ENCODE measurements at places on chromosomes 7 and 10.

- DNase-seq, result no peak
Observed at GRCh38 chr7:16399265-16399831, 22.0 kb downstream of the CRPPA start.

DNA sequence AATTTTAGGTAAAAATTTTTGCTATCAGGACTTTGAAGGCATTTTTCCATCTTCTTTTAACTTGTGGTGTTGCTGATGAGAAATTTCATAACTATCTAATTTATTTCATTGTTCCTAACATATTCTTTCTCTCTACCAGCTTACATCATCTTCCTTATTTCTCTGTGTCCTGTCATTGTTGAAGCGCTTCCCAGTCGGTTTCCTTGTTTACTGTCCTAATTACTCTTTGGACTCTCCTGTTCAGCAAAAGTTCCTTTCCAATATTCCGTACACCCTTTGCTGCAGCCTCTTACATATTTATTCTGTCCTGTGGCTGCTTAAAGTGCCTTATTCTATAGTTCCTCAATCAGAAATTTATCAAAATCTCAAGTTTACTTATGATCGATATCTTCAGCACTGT, 609.0 kb upstream of the FZD8 start:
- no peak for DNase-seq

DNA sequence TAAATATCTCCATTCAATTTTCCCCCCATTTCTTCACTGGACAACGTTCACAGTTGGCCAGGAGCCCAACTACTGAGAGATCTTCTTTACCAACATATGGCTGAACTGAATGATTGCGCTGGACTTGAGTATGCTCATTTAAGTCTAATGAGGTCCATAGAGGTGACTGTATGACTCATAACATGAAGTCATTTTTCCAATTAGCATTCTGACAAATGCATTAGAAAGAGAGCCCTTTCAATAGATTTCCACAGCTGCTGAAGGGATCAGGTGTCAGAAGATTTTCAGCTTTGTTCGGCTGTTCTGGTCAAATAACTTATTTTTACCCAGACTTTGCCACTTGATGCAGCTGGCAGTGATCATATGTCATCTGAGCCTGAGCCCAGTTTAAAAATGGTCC, 438.0 kb downstream of the ETV1 start:
- DNase-seq, result no peak

DNA sequence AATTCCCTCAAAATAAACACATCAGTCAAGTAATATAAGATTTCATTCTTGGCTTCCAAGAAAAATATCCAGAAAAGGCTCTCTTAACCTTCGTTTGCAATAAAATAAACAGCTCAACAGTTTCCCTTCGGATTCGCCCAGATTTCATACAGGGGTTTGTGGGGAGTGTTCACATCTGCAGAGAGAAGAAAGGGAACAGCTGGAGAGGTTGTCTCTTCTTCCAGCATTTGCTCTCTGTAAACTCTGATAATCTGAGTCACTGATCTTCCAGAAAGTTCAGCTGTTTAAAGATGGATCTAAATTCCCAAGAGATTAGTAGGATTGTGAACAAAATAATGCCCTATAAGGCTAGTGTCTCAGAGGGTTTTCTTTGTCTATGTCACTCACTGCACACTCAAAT, 277.9 kb downstream of the HPSE2 start:
- peak; percentile 77 for DNase-seq

DNA sequence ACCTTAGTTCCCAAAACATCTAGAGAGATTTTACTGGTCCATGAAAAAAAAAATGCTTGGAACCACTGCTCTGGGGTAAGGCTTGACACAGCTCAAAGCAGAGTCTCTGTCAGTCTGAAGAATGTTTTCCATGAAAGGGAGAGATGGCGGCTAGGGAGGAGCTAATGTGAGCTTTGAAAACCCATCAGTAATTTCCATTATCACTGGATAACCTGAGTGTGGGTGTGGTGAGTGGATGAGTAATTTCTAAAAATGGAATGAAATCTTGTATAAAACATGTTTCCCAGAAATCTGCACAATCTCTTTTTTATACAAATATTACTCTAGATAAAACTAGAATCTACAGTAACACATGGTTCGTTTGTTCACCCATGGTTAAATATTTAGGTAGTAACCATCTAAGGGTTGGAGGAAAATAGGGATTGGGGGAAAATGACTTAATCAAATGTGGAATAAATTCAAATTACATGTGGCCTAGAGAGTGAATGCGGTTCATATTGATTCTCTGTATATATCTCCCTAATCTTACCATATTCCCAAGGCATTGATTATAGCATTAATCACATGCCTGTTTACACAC, 289.4 kb downstream of the RNLS start:
- no peak for DNase-seq

DNA sequence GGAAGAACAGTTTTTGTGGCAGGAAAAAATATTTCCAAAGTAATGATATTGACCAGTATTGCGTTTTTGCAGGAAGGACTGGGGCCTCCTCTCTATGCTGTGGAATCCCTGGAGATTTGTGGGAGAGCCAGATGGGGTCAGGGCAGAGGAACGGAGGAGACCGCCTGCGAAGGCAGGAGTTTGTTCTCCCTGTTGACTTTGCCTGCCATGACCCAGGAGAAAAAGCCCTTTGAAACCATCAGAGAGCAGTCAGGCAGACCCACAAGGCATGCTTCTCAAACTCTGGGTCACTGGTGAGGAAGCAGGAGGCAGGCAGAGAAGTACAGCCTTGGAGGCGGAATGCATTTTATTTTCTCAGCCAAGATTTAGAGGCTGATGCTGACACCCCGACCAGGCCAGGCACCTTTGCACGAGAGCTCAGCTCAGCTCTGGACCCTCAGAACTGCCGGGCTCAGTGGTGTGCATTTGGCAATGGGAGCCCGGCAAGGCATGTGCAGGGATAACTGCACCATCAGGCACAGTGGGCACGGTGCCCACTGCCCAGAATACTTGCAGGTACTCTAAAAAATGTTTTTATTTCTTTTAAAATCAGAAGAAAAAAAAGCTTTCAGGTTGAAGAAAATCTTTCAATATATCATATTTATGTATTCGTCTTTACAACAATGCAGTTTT, 410.4 kb downstream of the RPS24 start:
- DNase-seq, result no peak

- no peak for DNase-seq
Observed at GRCh38 chr7:6286486-6286885, 14.1 kb upstream of the CYTH3 start.

DNA sequence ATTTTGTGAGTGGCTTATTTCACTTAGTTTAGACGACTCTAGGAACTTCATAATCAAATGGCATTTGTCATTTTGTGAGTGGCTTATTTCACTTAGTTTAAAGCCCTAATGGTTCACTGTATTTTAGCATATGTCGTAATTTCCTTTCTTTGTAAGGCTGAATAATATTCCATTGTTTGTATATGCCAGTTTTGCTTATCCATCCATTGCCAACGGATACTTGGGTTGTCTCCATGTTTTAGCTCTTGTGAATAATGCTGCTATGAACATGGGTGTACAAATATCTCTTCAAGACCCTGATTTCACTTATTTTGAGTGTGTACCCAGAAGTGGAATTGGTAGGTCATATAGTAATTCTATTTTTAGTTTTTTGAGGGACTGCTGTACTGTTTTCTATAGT, 31.8 kb downstream of the DOCK1 start:
- DNase-seq, result no peak

DNA sequence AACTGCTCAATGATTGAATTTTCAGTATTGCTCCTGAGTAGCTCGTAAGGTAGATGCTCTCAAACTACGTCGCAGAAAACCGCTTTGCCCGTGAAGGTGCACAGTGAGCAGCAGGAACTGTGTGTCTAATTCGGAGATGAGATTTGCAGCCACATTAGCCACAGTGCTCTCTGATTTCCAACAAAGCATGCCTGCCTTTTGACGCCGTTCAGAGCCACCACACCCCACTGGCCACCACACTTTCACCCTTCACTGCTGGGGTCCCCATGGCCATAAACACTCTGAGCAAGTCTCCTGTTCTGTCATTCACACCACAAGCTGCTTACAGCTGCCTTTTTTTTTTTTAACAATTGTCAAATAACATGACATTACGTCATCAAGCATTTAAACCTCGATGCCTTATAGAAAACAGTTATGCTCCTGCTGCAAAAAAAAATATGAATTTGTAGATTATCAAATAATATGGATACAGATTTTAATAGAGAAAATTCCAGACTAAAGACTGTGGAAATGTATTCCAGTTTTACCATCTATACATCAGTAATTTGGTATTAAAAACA, 578.8 kb upstream of the PFKP start:
- DNase-seq, result no peak

GRCh38 chr10:90378524-90379076, 479.2 kb downstream of the HTR7 start:
- no peak for DNase-seq

- DNase-seq, result no peak
Observed at GRCh38 chr10:98353170-98353569, 61.8 kb downstream of the PYROXD2 start.

GRCh38 chr10:62085821-62086220, 182.8 kb downstream of the RTKN2 start:
- no peak for DNase-seq

DNA sequence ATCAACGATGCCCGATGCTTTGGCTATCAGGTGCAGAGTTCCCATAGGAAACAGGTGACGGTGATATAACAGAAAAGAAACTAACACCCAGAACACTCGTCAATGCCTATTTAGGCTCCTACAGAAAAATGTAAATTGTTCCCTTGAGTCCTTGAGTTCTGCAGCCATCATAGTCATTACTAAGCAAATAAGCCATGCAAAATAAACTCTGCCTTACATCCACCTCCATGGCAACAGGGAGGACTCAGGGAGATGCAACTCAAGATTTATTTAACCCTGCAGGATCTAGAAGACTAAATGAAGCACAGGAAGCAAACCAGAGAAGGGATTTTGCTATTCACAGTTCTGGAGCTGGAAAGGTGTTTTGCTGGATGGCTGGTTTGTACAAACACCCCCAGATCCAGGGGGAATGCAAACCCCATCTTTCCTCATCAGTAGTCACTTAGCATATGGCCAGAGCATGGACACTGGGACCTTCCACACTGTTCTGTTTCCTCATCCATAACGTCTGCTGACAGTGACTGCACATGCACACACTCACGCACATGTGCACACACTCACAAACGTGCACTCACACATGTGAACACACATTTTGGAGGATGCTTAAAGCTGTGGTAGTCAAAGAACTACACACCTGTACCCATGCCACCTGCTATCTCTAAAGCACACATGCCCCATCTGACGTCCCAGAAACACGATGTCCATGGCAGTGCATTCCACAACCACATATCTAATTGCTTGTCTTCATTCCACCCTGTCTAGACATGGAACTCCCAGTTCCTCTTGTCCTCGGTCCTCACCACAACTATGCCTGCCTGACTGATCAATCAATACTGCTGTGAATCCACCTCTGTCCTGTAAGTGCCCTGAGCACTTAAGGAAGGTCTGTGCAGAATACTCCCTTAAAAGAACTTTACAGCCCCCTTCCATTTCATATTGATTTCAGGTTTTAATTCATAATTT, 178.2 kb downstream of the COBL start:
- no peak for DNase-seq

GRCh38 chr7:123131556-123131955, 68.2 kb downstream of the SLC13A1 start:
- no peak for DNase-seq

- DNase-seq, result no peak
Observed at GRCh38 chr7:7166318-7166717, 16.0 kb upstream of the C1GALT1 start.

GRCh38 chr10:129690248-129691070, 223.4 kb downstream of the MGMT start:
- DNase-seq, result no peak

DNA sequence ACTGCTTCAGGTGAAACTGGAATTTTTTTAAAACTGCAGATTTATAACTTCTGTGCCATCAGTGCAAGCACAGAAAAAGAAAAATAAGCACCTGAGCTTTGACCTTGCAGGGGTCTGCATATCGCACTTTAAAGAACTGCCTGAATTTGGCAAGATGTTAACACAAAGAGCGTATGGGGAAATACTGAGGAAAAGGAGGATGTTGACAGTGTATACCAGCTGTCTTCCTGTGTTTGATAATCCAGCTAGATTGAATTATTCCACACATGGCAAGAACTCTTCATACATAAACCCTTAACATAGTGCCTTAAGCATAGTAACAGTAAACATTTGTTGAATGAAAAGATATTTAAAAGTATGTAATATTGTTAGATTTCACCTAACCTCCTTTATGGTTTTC, 30.0 kb downstream of the SMC3 start:
- DNase-seq, result no peak

GRCh38 chr10:35000936-35001335, 89.2 kb downstream of the CUL2 start:
- DNase-seq, result no peak

DNA sequence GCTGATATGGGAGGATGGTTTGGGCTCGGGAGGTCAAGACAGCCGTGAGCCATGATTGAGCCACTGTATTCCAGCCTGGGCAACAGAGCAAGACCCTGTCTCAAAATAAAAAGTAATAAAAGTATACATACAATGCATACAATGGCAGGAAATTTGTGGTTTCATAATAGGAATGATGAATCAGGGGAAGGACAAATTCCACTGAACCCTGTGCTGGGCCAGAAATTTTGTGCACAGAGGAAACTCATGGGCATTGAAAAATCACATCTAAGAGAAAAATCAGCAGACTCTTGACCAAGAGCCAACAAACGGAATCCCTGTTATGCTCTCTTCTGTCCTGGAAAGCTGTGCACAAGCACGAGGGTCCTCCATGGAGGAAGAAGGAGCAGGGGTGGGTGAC, 35.1 kb downstream of the SEM1 start:
- no peak for DNase-seq
